Stimulated activated CD4-positive, alpha-beta T cell treated with anti-CD3 and anti-CD28 coated beads, TNF-alpha, amount 100 ng/mL, for 48 hours (primary cell): ENCODE measurements at places on chromosomes 5 and 9.

DNA sequence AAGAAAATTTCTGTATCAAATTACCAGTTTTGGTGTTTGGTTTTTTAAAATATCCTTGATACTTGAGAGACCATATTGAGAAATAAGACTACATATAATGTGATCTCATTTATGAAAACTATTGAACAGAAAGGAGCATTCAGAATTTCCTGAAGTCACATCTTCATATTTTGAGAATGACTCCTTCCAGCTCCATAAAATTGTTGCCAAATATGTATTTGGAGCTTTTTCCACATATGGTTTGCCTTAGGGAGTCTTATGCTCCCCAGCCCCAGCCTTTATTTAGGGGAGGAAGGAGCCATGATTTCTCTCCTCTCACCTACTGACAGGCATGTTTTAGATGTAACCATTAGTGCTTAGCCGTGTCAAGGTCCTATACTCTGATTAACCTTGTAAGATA, 51.1 kb downstream of the GCNT1 start:
- no peak for DNase-seq

DNA sequence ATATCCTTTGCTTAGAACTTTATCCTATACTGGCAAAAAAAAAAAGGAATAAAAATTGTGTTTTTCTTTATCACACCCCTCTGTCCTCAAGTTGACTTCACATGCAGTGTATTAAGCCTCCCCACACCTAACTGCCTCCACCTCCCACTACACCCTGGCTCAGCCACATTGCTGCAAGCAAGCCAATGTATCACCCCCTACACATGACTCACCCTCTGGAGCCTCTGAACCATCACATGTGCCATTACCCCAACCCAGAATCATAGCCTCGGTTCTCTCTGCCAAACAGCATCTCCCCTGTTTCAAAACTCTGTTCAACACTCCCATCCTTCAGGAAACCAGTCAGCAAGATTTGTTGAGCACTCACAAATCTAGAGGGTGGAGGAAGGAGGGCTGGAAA, 209.0 kb downstream of the CWC27 start:
- DNase-seq: no peak

DNA sequence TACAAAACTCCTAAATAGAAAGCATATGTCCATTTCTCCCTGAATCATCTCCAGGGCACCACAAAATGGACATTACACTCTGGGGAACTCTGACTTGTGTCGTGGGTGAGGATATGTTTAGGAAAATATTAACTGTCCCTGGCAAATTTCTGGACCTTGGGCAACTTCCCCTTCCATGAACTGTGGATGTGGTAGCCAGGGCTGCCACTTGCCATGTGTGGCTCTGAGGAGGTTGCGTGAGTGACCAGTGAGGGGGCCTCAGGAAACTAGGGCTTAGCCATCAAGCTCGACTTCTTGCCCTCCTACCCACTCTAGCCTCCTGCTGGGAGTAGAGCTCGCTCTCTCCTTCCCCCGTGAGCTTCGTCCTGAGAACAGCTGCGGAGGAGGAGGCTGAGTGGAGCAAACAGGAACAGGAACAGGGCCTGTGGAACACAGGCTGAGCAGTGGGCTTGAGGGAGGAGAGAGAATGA, 13.8 kb upstream of the STC2 start:
- no peak for DNase-seq

- no peak for DNase-seq
Observed at GRCh38 chr9:34512131-34513078, 10.4 kb downstream of the ENHO start.
